ENCODE measurements at places on chromosomes 7 and 10.

DNA sequence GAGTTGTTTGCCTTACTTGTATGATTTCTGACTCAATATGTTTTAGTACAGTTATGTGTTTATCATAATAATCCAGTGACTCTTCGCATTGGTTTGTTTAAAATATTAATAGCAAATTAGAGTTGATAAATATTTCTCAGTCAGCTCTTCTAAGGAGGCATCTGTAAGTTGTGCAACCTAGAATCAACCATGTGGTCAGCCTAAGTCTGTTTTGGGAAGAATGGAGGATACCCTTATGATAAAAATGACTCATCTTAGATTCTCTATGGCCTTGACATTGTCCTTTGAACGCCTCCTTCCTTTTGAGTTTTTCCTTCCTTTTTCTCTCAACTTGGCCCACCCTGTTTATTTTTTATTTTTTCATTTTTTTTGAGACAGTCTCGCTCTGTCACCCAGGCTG lies 18.8 kb downstream of the DNAJC9 start:
- no peak for DNase-seq

GRCh38 chr7:105688617-105689016 lies 107.3 kb upstream of the EFCAB10 start:
- no peak for DNase-seq

DNA sequence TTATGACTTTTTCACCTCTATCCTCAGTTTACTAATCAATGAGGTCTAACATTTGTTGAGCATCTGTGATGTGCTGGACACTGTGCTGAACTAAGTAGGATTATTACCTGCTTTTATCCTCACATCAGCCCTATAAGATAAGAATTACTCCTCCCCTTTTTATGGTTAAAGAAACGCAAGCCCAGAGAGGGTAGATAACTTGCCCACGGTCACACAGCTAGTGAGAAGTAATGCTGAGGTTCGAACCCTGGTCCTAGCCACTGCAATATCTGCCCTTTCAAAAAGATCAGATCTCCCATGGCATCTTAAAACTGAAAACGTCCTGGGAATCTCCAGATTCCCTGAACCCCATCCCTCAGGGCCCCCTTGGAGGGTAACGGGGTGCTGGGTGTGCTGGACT lies 118.3 kb downstream of the C10orf105 start:
- DNase-seq: no peak

- DNase-seq: no peak
These were observed 118.7 kb upstream of the COL1A2 start for GRCh38 chr7:94276027-94276426.

- no peak for DNase-seq
These were observed 11.8 kb downstream of the CTBP2 start for GRCh38 chr10:125148528-125148927.

DNA sequence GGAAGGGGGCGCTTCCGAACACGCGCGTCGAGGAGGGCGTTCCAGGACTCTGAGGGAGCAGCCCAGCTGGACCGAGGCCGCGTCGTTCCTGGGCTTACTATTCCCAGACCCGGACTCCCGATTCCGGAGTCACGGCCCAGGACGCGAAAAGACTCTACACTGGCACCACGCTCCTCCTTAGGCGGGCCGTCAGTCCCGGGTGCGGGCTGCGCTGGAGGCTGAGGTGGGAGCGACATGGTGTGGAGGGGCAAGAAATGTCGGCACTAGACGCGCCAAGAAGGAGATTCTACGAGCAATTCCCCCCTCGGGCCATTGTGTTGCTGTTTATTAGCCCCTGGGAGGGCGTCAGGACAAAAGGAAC lies 584 bp upstream of the RUNDC3B start:
- no peak for DNase-seq

- DNase-seq: no peak
These were observed 371.9 kb downstream of the BMPER start for GRCh38 chr7:34277016-34277802.

DNA sequence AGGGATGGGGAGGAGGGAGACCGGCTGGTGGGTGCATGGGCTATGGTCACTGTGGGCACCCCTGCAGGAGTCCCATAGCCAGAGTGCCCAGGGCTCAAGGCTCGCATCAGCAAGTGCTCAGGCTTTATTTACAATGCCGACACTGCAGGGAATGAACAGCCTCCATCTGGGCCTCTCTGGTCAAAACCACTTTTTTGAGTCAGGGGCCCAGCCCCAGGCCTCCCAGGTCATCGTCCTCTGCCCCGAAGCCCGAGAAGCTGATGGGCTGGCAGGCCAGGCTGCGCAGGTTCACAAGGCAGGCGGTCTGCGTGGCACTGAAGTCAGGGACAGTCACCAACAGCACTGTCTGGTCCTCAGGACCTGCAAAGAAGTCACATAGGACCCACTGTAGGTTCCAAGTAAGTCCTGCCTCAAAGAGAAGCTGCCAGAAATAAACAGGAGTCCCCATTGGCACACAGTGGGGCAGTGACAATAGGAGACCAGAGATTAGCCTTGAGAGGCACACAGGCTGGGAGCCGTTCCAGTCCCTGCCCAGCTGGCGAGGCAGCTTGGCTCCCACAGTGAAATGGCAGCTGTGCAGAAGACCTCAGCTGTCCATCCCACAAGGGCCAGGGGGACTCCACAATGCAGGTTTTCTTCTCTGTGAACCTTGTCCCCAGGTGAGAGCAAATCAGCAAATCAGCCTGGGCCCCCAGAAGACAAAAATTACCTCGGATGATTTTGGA lies 8.6 kb downstream of the POLD2 start:
- DNase-seq: no peak

DNA sequence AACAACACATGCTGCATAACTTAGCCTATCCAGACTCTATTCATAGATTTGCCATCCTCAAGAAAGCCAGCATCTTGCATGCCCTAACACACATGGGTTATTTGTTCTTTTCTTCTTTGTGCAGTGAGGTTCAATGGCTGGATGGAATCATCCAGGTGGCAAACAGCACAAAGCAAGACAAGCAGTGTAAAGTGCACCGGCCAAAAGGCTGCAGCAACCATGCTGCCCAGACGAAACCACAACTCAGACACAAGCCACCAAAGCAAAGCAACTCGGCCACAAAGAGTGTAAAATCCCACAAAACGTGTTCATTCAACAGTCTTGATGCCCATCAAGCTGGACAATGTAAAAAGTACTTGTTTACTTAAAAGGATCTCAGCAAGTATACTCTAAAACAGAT lies 76.9 kb downstream of the PIP4K2A start:
- no peak for DNase-seq

GRCh38 chr10:55426138-55426537 lies 625.1 kb upstream of the PCDH15 start:
- DNase-seq: no peak

- no peak for DNase-seq
These were observed 597.6 kb downstream of the PARD3 start for GRCh38 chr10:34217524-34217923.

- no peak for DNase-seq
These were observed 15.6 kb downstream of the ASB4 start for GRCh38 chr7:95501261-95501832.

DNA sequence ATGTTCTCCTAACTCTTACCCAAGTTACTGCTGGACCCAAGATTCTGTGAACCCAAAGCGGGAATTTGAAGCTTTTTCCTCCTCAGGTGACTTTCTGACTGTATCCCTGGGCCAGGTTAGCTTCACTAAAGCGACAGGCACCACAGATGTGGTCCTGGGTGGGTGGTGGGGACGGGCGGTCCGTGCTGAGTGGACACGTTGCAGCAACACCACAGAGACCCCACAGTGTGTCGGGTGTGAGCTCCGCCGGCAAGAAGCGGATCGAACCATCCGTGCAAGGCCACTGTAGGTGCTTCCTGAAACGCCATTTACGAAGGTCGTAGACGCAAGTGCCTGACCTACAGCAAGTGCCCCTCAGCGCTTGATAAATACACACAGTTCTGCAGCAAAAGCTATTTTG lies 325.9 kb downstream of the ADARB2 start:
- DNase-seq: no peak

DNA sequence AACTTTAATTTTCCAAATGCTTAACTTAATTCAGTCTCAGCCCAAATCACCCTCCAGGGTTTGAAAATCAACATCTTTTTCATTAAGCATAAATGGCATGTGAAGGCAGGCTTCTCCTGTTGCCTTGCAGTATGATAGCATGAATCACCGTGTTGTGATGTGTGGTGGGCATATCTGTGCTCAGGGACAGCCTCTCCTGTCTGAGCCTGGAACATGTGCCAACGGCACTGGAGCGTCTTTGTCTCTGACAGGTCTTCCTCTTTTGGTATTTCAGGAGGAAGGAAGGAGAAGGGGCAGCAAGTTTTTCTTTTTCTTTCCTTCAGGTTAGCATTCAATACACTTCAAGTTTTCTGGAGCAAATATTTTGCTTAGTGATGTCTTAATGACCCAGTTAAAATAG lies 57.6 kb downstream of the LRGUK start:
- DNase-seq: no peak

GRCh38 chr10:76651154-76651553 lies 986.5 kb downstream of the KCNMA1 start:
- no peak for DNase-seq

DNA sequence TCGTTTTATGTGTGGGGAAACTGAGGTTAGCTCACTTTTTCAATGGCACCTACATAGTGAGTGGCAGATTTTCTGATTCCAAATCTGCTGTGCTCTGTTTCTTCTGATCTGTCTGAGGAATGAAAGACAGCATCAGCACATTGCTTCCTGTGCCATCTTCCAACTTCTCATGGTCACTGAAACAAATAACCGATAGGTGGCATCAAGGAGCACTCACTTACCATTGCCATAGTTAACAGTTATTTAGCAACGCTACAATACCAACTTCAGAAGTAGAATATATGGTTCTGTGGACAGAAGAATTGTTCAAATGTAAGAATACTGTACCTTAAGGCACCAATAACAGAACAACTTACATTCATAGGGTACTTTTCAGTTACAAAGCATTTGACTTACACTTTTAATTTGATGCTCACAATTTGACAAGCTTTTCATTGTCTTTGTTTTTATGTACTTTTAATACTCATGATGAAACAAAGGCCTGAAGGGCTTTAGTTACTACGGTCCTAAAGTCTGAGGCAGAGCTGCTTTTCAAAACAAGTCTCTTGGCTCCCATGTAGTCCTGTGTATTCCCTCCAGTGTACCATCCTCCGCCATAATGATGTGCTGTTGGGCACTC lies 228.9 kb upstream of the TCF7L2 start:
- no peak for DNase-seq

- no peak for DNase-seq
These were observed 27.7 kb downstream of the SHOC2 start for GRCh38 chr10:110947061-110947595.

DNA sequence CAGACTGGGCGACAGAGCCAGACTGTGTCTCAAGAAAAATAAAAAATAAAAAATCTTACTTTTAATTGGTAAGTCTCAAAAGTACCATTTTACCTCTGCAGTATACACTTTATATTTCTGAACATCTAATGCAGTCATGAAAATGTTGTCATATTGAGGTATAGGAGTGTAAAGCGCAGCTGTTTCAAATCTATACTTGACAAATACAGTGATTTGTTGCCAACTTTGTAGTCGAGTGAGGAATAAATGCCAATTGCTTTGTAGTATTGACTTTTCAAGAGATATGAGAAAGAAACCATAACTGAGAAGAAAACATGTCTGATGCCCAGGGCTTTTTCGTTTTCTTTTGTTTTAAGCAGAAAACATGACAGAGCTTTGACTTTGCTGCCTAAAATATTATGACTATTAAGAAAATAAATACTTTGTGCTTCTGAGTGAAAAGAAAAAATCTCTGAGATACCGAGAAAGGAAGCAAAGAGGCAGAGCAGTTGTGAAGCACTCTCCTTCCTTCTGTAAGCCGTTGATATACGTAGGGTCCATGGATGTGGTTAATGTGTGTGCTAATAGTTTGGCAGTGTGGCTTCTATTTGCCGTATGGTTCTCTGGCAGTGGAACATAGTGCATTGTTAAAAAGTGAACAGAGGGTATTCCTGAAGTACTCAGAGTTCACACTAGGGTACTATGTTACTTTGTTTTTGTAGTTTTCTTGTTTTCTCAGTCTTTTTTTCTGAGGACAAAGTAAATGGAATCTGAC lies 38.2 kb downstream of the AVL9 start:
- DNase-seq: no peak

GRCh38 chr10:60817398-60817805 lies 39.1 kb downstream of the CDK1 start:
- DNase-seq: no peak

DNA sequence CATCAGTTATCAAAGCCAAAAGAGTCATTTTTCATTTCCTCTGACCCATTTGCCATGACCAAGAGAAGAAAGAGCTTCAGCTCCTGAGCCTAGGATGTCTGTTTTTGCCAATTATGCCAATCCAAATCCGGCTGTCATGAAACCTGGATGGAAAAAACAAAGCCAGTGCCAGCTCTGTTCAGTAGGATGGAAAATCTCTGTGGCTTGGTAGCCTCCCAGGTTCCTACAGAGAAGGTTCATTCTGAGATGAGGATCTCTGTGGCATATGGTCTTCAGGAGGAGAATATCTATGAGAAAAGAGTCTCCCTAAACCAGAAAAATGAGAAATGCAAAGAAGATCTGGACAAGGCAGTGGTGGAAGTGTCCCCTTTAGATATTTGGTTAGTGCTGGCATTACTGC lies 475.4 kb downstream of the CNTNAP2 start:
- DNase-seq: no peak

GRCh38 chr7:135817583-135817982 lies 69.0 kb upstream of the FAM180A start:
- no peak for DNase-seq

DNA sequence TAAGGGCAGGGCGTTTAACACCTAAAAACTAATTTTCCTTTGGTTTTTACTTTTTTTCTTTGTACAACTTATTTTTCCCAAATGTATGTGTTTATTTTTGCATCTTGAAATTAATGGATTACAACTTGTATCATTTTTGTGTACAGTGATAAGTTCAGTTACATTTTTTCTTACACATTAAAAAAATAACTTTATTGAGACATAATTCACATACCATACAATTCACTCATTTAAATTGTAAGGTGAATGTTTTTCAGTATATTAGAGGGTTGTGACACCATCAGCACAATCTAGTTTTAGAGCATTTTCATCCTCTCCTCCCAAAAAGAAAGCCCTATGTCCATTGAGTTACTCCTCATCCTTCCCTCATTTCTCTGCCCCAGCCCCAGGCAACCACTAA lies 11.6 kb downstream of the OGDH start:
- DNase-seq: no peak

- no peak for DNase-seq
These were observed 1.2 kb downstream of the HIPK2 start for GRCh38 chr7:139776486-139777132.

DNA sequence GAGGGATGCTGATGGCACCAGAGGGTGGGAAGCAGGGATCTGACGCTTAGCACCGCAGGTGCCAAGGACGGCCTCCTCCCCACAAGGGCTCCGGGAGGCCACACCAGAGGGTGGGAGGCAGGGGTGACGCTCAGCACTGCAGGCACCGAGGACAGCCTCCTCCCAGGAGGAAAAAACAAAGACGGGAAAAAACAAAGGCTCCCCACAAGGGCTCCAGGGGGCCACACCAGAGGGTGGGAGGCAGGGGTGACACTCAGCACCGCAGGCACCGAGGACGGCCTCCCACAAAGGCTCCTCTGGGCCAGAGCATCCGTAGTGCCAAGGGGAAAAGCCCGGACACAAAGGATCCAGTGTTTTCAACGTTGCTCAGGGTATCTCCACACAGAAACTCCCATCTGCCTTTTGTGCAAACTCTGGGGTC lies 25.6 kb downstream of the DIP2C start:
- DNase-seq: no peak
